ENCODE measurements at places on chromosomes 1 and 21. TPM values are rescaled to one million over a fixed set of nuclear protein-coding genes. Genes with fewer than 3 reads are reported as not detected.

- DNase-seq: no peak
Observed at GRCh38 chr21:41920476-41920875, 33.3 kb downstream of the C2CD2 start.

DNA sequence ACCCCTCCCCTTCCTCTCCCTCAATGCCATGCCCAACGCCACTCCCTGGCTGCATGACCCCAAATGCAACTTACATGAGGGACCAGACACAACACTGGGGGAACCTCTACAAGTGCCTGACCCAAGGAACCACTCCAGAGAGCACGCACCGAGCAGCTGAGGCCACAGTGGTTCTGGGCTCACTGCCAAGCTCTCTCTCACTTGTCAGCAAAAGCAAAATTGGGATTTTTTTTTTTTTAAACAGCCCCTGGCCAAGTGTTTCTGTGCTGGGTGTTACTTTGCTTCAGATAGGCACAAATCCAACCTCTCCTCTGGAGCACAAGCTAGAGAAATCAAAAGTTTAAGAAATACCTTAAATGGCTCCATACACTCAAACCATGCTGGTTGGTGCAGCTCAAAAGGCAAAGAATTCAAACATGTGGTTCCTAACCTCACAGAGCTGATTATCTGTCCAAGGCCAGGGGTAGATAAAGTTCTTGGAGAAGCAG, 363.0 kb downstream of the SETD4 start:
- DNase-seq: peak; percentile 81

DNA sequence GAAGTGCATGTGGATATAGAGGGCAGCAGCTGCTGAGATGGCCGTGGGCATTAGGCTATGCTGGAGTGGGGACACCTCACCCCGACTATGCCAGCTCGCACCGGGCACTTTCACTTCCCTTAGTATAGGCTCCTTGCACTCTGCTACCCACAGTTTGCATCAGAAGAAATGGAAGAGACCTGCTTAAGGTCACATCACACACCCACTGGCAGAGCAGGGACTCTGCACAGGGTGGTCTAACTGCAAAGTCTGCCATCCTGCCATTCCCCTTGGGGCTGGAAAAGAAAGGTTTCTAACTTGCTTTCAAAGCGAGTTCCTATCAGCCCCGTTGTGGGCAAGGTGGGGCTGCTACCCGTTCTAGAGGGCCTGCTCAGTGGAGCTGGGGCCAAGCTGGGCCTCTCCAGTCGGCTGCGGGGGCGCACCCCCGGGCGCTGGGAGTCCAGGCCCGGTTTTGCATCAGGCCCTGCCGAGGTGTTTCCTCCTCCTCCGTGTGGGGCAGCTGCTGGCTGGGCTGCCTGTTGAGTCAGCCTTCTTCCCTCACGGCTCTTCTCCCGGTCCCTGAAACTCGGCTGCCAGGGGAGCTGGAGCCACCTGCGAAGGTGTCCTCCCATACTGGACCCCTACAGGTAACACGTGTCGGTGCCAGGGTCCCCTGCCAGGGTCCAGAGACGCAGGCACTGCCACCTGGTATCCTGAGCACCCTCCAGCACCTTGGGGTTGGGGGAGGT, at the start of gene SYTL1:
SYTL1 (plus strand) TSS at position 498 of the 728 bp plus-strand sequence. CDS start 3,313 bp downstream, outside the sequence.
- no peak for DNase-seq

GRCh38 chr1:2880812-2881295, 79.4 kb upstream of the TTC34 start:
- no peak for DNase-seq

GRCh38 chr1:82598812-82599211, 798.1 kb downstream of the ADGRL2 start:
- no peak for DNase-seq

DNA sequence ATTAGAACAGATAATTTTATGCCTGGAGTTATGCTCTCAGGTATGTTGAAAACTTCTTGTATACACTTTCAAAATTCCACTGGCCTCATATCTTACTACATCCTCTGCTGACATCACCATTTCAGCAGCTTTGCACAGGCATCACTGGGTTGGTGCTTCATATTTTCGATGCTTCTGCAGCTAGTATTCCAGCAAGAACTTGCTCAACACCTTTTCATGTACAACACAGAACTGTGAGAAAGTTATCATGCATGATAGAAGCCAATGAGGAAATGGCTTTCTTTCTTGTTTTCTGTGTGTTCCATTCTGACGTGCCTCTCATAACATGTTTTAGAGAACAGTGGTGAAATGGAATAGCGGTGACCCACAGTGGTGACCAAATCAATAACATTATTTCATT, 5.1 kb upstream of the GBP5 start:
- DNase-seq: no peak

DNA sequence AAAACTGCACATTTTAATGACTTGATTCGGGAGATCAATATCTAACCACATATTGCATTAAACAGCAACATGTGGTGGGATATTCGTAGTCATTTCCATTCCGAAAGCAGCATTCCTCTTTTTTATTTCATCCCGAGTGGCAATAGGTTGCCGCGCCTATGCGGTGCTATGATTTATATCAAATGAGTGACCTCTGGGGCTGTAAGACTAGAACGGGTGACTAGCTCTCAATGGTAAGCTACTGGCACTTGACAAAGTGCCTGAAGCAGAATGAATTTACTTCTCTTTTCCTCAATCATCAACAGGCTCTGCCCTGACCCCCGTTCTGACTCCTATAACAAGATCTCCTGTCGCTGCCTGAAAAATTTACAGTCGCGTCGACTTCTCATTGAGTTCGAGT, 162.3 kb downstream of the ZNF281 start:
- no peak for DNase-seq

DNA sequence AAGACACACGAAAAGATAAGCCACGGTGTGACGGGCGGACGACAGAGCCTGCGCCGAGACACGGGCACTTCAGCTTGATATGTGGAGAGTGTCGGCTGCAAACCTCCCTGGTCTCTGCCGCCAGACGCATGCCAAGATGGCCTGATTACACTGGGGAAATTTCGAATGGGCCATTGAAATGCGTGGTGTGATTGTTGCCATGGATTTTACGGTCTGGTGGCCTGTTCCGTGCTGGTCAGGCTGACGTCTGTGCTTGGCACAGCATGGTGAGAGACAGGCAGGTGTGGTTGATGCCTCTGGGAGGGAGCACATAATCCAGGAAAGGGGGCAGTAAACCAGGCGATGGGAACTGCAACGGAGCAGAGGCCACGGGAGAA, 105.6 kb upstream of the TMPRSS2 start:
- no peak for DNase-seq

DNA sequence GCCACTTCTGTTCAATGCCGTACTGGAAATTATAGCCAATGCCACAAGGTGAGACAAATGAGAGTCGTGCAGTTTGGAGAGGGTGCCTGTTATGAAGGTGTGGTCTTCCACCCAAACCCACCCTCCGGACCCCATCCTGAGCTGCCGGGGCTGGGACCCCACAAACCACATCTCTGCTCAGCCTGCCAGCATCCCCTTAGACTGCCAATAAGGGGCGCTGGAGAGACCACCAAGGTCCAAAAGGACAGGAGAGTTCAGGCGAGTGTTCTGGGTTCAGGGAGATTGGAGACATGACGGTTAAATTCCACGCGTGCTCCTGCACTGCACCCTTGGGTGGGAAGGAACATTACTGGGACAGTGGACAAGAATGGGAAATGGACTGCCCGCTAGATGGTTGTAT, 48.7 kb upstream of the COL18A1 start:
- DNase-seq: no peak

DNA sequence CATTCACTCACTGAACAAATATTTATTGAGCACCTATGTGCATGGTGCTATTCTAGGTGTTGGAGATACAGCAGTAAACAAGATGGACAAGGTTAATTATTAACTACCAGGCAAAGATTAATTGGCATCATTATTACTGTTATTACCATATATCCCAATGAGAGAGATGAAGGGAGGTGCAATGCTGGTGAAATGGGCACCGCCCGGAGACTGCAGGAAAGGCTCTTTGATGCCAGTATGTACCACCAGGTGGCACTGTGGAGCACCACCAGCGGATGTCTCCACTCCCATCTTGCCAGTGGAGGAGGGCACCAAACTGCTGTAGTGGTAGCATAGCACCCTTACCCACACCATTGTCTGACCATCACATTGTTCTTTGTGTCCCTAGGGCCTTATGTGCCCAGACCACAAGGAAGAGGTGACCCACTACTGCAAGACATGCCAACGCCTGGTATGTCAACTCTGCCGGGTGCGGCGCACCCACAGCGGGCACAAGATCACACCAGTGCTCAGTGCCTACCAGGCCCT, 3.0 kb downstream of the TRIM46 start:
- DNase-seq: peak; percentile 95

- DNase-seq: no peak
Observed at GRCh38 chr21:33586927-33587326, 1.6 kb downstream of the DONSON start.

- DNase-seq: peak; percentile 84
Observed at GRCh38 chr1:96966536-96967138, 245.1 kb downstream of the PTBP2 start.

DNA sequence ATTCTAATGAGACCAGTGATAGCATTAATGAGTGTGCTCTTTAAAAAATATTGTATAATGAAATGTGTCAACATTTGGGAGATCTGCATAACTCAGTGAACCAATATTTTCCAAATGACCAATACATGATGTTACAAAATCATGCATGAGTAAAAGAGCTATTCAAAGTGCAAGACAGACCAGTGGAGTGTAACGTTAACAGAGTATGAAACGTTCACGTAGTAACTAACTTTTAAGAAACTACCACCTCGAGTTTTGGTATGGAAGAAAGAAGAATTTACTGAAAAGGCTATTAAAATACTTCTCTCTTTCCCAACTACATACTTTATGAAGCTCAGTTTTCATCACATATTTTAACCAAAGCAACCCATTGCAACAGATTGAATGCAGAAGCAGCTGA, 9.6 kb upstream of the SLC6A9 start:
- no peak for DNase-seq

DNA sequence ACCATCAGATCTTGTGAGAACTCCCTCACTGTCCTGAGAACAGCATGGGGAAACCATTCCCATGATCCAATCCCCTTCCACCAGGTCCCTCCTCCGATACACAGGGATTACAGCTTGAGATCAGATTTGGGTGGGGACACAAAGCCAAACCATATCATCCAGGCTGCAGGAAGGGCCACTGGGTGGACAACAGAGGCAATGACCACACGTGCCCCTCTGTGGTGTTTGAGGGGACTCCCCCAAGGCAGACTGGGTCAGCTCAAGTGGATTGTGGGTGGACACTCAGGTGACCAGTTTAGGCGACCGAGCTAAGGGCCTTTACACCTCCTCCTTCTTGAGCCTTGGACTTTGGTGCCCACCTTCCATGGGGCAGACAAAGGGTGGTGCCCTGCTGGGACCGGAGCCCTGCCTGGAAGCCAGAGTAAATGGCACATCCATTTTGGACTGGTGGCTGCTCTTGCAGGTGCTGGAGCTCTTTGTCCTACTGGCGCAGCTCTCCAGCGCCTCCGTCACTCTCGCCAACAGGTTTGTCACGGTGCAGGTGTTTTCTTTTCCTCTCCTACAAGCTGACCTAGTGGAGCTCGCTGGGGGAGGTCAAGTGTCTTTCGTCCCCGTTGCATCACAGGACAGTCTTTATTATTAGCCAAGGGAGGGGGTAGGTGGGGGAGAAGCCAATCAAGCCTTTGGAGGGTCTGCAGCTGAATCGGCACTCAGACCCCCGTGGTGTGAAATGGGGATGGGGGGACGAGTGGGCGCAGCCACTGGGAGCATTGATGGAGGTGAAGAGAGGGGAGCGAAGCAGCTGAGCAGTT, 37.6 kb downstream of the CRYAA start:
- no peak for DNase-seq

- DNase-seq: no peak
Observed at GRCh38 chr1:170410401-170411166, 121.4 kb upstream of the GORAB start.

GRCh38 chr1:12486401-12487005, 131.5 kb downstream of the DHRS3 start:
- no peak for DNase-seq

- no peak for DNase-seq
Observed at GRCh38 chr1:218643281-218643680, 298.1 kb downstream of the TGFB2 start.

GRCh38 chr1:66350001-66350547, 183.9 kb upstream of the SGIP1 start:
- peak; percentile 62 for DNase-seq

GRCh38 chr1:236030534-236030933, 34.4 kb downstream of the NID1 start:
- DNase-seq: no peak

DNA sequence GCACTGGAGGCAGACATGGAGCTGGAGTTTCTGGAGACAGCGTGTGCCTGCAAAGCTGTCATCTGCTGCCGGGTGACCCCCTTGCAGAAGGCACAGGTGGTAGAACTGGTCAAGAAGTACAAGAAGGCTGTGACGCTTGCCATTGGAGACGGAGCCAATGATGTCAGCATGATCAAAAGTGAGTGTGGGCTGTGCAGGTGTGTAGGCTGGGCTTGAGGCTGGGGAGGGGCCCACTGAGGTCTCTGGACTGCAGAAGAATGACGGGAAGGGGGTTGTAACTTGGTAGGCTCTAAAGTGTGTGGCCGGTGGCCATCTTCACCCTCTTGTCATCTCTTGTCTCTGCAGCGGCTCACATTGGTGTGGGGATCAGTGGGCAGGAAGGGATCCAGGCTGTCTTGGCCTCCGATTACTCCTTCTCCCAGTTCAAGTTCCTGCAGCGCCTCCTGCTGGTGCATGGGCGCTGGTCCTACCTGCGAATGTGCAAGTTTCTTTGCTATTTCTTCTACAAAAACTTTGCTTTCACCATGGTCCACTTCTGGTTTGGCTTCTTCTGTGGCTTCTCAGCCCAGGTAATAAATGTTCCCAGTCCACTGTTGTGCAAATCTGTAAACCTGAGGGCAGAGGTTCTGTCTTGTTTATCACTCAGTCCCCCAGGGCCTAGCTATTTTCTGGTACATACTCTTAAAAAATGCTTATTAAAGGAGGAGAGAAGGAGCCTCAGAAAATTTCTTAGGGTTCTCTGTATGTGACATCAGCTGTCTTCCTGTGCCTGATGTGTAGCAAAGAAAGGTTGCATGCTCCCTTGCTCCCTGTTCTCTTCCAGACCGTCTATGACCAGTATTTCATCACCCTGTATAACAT, 19.9 kb downstream of the ATP8B2 start:
- no peak for DNase-seq

The KCNT2 gene
- 13.8 TPM for total RNA-seq

The TMEM200B gene
- 18.9 TPM for total RNA-seq

The FAM72D gene
- total RNA-seq: 0.24 TPM

The SLC6A9 gene
- 5.5 TPM for total RNA-seq

The CHODL gene
- 1.2 TPM for total RNA-seq

The AMY2A gene
- 4.2 TPM for total RNA-seq

The TUFT1 gene
- total RNA-seq: 11.2 TPM

Data from aorta (tissue), 5 donors.